Esophagus squamous epithelium (tissue), 5 donors: ENCODE measurements at places on chromosomes 7 and 10. TPM values are rescaled to one million over a fixed set of nuclear protein-coding genes. Genes with fewer than 3 reads are reported as not detected.

- no peak overlapping the region for H3K4me3 ChIP-seq
- H3K27me3 ChIP-seq, result no peaks in the 10 kb centered on the region
- no peaks in the 10 kb centered on the region for H3K36me3 ChIP-seq
- H3K27ac ChIP-seq, result no peak overlapping the region
- DNase-seq, result no peak
Observed at GRCh38 chr10:79457256-79457785, 11.9 kb upstream of the ZCCHC24 start.

Gene PPP1R3C
- 8.8 TPM for total RNA-seq

DNA sequence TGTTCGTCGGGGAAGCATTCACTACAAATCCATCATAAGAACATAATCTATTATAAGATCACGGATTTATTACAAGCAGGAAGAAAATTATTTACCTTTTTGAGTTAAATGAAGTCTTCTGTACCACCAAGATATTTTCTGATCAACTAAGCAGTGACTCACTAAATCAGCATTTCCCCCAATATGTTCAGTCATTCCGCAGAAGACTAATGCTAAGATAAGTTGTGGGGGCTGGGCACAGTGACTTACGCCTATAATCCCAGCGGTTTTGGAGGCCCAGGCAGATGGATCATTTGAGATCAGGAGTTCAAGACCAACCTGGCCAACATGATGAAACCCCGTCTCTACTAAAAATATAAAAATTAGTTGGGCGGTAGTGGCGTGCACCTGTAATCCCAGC is 144.2 kb upstream of the EGR2 start:
- no peaks in the 10 kb centered on the region for H3K4me1 ChIP-seq
- no peaks in the 10 kb centered on the region for H3K36me3 ChIP-seq
- no peak overlapping the region for H3K4me3 ChIP-seq
- DNase-seq, result no peak
- H3K27me3 ChIP-seq, result no peaks in the 10 kb centered on the region
- H3K27ac ChIP-seq, result no peak overlapping the region

Gene TAS2R41
- 0.70 TPM for total RNA-seq
